ENCODE measurements at places on chromosomes 7 and 10.

DNA sequence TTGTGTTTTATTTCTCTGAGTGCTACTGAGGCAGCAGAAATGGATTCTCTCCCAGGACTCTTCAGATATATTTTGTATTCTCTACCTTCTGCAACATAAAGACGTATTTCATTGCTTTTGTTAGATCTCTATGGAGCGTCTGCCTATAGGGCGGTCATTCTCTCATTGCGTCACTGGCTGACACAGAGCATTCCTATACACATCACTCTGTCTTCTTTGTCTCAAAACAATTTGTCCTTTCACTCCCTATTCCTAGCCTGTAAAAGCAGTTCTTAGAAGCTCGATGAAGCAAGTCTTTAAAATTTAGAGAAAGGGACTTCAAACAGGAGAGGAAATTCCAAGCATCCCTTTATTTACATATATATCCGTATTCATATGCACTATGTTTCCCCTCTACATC is 120.6 kb downstream of the CPED1 start:
- DNase-seq: no peak

- no peak for DNase-seq
Measured at GRCh38 chr10:86500846-86501245, 20.7 kb downstream of the WAPL start.

DNA sequence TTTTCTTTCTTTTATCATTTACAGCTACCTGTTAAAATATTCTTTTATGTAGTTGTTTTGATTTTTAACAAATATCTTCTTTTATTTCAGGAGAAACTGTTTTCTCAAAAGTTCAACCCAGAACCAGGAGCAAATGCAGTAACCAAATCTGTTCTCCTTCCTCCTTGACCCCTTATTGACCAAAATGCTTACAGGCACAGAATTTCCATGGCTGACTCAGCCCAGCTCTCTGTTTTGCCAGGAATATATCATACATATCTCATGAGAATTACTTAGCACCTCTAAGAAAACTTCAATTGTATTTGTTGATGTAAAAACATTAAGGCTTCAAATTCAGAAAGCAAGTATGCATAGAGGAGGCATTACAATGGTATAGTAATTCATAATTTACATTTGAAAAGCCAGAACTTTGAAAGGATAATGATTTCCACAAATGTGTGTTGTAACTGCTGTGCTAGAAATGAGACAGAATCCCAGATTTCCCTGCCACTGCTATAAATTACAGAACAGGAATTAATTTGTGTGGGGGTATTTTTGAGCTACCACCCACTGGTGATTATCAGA is 2.2 kb downstream of the GSAP start:
- no peak for DNase-seq

GRCh38 chr7:151400626-151401315 is 9.1 kb downstream of the WDR86 start:
- no peak for DNase-seq

DNA sequence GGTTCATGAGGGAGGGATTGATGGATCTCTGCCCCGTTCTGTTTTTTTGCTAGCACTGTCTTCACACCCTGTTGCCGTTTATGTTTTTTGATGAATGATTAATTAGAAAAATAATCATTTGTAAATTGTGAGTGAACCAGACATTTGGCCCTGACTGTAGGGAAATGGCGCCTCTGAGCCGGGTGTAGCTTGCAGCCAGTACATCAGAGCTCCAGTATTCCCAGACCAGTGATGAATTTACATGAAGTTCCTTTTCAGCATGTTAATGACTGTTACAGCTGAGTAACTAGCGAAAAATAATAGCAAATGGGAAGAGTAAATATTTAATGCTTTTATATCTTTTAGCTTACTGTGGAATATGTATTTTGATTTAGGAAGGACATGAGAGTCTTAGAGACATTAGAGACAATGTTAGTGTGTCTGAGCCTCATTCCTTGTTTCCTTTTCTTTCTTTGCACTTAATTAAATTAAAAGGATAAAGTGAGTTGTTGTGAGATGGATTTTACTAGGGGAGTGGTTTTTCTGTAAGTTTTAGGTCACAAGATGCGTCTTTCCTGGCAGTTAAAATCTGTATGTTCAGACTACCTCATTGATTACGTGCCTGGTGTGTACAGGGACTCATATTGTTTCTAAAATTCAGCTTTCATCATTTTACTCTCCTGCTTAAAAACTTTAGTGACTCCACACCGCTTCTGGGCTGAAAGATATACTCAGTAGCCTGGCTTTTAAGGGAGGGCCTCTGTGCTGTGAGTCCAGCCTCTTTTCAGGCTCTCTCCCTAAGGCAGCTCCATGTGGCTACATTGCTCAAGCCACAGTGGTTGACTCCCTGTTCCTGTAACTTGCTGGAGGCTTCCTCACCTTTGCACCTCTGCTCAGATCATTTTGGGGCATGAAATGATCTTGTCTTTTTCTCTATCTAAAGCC is 86.4 kb downstream of the AUTS2 start:
- DNase-seq: no peak

DNA sequence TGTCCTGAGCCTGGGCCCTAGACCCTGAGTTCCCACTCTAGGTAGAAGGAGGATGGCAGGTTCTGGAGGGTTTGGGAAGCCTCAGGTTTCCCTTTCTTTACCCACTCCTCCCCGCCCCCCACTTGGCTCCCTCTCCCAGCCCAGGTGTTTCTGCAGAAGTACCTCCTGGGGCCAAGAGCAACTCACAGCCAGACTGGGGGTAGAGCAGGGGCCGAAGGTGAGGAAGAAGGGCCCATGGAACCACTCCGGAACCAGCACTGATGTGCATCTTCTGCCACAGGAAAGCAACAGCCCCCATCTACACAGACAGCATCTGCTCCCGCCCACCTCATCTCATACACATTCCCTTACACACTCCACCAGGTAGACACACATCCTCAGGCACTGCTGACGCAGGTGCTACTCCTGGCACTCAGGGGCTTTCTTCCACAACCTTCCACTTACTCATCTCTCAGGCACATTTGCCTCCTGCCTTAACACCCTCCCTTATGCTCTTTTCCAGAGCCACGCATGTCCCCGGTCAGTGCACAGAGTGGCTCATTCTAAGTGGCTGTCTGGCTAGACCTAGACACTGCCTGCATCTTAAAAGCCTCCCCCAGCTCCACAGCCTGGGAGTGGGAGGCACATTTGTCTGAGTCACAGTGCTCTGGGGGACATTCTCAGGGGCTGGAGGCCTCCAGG is 1.8 kb downstream of the EPHB6 start:
- no peak for DNase-seq

GRCh38 chr7:30914596-30914995 is 2.9 kb downstream of the AQP1 start:
- no peak for DNase-seq

DNA sequence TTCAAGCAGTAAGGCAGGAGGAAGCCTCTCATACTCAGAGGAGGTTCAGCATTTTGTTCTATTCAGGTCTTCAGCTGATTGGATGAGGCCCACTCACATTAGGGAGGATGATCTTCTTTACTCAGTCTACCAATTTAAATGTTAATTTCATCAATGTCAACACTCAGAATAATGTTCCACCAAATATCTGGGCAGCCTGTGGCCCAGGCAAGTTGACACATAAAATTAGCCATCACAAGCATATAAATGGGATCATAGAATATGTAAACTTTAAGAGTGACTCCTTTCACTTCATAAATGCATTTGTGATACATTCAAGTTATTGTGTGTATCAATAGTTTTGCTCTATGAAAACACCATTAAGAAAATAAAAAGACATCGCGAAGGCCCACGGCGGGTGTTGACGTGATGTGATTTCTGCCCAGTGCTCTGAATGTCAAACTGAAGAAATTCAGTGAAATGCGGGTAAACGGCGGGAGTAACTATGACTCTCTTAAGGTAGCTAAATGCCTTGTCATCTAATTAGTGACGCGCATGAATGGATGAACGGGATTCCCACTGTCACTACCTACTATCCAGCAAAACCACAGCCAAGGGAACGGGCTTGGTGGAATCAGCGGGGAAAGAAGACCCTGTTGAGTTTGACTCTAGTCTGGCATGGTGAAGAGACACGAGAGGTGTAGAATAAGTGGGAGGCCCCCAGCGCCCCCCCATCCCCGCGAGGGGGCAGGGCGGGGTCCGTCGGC is 536.1 kb upstream of the AUTS2 start:
- DNase-seq: no peak

DNA sequence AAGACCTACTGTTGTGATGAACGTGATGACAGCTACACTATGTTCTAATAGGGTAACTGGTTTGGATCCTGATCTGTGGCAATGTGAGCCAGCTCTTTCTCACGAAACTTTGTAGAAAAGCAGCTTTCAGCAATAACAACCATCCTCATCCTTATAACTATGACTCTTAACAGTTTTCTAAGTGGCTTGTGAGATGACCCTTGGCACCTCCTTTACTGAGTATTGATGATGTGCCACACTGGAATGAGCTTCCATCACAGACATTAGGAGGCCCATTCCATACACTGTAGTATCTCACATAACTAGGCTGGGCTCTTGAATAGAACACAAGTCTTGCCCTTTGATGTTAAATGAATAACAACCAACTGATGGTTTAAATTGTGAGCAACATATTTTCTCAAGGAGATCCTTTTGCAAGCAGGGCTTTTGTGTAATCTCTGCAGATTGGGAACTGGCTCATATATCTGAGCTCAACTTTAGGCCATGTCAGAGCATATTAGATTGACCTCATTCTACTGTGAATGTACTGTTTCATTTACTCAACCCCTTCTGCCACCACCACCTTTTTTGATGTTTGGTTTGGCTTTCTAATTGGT is 46.4 kb downstream of the MYPN start:
- DNase-seq: no peak

DNA sequence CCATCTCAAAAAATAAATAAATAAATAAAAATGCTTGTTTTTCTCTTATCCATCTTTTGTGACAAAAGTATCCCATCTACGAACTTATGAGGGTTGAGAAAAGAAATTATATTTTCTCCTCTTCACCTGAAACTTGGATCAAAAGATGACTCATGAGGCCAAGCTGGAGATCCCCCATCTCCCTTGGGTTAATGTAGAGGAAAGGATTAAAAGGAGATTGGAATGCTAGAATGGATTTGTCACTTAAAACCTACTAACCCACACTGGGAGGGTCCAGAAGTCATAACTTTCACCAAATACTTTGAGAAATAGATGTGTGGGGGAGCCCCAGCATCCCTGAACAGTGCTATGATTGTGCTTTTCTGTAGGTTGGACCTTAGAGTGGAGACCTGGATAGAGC is 46.3 kb upstream of the PIK3CG start:
- no peak for DNase-seq

DNA sequence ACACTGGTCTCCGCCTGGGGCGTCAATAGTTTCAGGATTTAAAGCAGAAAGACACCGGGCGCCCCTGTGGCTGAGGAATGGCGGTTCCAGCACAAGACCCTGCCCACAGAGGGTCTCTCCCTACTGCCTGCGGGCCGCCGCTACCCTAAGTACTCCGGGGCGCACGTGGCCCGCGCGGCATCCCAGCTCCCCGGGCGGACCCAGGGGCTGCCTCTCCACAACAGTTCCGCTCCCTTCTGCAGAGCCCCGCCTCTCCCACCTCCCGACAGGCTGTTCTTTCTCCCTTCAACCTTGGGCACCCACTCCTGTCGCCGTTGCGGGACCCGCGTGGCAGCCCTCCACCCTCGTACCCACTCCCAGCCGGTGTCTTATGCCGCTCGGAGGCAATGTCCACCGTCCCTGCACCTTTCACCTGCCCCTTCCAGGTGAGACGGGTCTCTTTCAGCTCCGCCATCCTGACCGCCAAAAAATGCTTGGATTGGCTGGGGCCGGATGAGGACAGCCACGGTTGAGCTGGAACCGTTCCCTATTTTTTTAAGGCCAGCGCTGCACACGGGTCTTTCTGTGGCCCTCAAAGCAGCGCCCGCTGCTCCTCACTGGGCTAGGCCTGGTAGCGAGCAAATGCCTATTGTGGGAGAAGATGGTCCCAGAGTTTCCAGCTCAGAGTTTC is 1.6 kb upstream of the NKX2-3 start:
- no peak for DNase-seq

- no peak for DNase-seq
Measured at GRCh38 chr10:75663947-75664664, 232.7 kb downstream of the LRMDA start.

DNA sequence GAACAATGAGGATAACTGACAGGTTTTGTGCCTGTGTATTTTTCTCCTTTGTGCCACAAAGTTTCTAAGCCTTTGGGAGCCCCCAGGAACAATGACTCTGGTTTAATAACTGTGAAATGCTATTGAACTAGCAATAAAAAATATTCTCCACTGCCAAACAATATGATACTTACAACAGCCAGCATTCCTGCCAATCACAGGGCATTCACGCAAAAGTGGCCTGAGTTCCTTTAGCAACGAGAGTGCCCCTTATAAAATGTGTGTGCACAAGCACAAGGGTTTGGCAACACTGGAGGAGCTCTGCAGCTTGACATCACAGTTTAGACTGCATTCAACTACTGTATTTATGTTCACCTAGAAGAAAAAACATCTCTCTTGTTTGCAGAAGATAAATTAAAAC is 412.9 kb upstream of the NFE2L3 start:
- DNase-seq: no peak

GRCh38 chr7:139230774-139231512 is at the start of gene UBN2:
UBN2 (plus strand) TSS chr7:139231237; CDS start chr7:139231485, 248 bp downstream.
- DNase-seq: peak; percentile 82

GRCh38 chr7:108367314-108367713 is 88.9 kb downstream of the NRCAM start:
- DNase-seq: no peak

GRCh38 chr10:99964791-99965190 is 45.0 kb downstream of the DNMBP start:
- DNase-seq: no peak

GRCh38 chr10:810351-810846 is 120.9 kb upstream of the DIP2C start:
- DNase-seq: no peak

DNA sequence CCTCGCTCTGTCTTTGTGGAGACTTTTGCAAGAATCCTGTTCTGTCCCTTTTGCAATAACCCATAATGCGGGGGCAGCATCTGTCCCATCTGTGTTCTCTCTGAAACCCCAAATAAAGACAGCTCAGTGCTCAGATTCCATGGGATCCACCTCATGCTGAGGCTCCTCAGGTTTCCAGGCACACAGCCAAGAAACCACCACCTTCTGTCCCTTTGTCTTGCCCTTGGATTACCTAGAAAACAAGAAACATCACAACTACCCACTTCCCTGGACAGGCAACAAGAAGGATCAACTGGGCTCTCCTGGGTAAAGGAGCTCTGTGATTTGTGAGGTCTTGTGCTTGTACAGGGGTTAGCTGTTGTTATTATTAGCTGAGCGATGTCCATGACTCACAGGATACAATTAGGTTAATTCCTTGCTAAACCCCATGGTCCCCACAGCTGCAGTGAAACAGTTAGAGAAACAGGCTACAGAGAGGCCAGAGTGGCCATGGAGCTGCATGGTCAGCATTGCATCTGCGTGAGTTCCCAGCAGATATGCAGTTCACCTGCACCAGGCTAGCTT is 50.2 kb downstream of the CXCL12 start:
- DNase-seq: no peak

- no peak for DNase-seq
Measured at GRCh38 chr10:95314192-95314918, 23.6 kb upstream of the PDLIM1 start.

DNA sequence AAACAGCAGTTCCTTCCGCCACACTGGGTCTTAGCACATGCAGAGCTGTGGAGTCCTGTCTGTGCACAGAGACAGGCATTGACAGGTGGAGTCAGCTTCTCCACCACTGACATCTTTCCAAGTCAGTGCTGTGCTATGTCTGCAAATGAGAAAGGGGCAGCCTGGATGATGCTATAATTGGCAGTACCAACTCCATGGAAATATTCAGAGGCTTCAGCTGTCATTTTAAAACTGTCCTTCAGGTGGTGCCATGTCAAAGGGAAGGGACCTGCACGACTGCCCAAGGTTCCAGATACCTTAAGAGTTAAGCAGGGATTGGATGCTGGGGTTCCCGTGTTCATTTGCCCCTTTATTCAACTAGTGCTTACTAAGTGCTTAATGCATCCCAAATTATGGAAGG is 258.0 kb upstream of the PRKCQ start:
- DNase-seq: no peak
